Stimulated activated CD8-positive, alpha-beta memory T cell treated with anti-CD3 and anti-CD28 coated beads, Interleukin-4, amount 100 ng/mL, for 48 hours (primary cell): ENCODE measurements at places on chromosomes 13 and 19.

GRCh38 chr19:47707135-47707925, 5.9 kb upstream of the EHD2 start:
- DNase-seq: peak; percentile 89

DNA sequence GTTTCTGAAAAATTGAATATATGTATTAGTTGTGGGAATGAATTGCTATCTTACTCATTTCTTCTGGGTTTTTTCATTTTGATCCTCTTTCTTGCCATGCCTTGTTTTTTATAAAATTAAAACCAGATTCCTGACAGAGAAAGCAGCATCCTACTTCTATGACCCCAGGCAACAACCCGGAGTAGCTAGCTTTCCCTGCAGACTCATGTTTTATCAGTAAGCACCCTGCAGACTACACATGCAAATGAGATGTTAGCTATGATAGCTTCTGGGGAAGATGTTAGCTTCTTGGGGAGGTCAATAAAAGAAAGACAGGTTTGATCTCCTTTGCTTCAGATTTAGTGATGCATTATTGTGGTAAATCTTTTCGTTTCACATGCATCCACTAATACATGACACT, 1598.6 kb downstream of the SLITRK5 start:
- DNase-seq: no peak

GRCh38 chr13:44032802-44033201, 153.1 kb downstream of the LACC1 start:
- no peak for DNase-seq

- DNase-seq: no peak
Observed at GRCh38 chr13:21413013-21413412, 46.1 kb downstream of the ZDHHC20 start.

- DNase-seq: no peak
Observed at GRCh38 chr13:48993150-48993549, 17.4 kb downstream of the FNDC3A start.
